Regular cardiac myocyte (primary cell): ENCODE measurements at places on chromosomes 13 and 19. TPM values are rescaled to one million over a fixed set of nuclear protein-coding genes. Genes with fewer than 3 reads are reported as not detected.

The ZNF723 gene
- not detected in 2 replicates for total RNA-seq

The KIR3DL2 gene
- not detected in 2 replicates for total RNA-seq

The FUT1 gene
- total RNA-seq: under 0.01 and 0.58 TPM in 2 replicates

The C19orf85 gene
- total RNA-seq: not detected in 2 replicates
